GOT3 (cell line): ENCODE measurements at places on chromosomes 5 and 9.

DNA sequence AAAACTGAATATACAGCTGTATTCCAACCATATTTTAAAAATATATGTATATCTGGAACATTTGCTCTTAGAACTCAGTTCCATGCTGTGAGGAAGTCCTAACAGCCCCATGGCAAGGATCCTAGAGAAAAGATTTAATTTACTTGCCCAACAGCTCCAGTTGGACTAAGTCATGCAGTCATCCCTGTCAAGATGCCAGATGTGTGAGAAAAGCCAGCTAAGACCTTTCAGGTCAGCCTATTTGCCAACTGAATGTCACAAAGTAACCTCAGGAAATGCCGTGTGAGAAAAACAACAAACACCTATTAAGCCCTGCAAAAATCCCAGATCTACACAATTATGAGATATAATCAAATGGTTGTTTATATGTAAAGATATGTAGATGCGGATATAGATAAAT lies 416.3 kb downstream of the NR2F1-AS1 start:
- DNase-seq = no peak

- no peak for DNase-seq
These were observed 450.9 kb upstream of the ZNF608 start for GRCh38 chr5:125197321-125197720.

DNA sequence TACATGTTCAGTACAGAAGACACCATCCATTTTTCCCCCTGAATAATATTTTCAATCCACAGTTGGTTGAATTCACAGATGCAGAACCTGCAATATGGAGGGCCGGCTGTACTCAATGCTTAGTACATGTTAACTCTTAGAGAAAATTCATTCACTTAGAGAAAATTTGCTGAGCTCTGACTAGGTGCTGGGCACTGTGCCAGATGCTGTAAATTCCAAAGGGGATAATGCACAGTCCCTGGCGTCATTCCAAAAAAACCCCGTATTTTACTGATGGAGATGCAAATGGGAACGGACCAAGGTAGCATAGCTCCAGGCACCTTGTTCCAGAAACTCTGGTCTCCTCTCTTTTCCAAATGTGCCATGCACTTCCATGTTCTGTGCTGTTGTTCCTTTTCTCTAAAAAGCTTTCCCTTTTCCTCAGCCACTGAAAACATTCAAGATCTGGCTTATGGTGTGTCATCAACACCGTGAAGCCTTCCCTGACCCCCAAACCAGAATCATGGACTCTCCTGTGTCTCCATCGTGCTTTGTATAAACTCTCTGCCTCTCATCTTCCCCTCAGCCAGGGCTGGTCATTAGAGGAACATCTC lies 55.7 kb upstream of the COL15A1 start:
- DNase-seq = no peak

DNA sequence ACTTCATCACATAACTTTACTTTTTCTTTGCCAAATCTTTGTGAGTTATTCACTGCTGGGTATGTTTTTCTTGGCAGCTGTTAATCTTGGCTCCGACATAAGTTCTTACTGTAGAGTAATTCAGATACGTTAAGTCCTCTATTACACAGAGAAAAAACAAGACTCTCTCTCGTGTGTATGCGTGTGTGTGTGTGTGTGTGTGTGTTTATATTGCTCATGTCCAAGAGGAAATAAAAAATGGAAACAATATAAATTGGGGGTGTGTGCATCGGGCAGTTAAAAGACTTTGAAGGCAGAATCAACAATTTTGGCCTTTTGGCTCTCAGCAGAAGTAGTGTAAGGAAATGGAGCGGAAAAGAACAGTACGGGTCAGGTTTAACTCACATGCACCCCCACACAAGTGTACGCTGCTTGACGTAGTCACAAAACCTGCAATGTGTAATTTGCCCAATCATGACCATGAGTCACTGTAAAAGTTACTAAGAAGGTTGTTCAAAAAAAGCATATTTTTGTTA lies 67.2 kb upstream of the IFNE start:
- no peak for DNase-seq

DNA sequence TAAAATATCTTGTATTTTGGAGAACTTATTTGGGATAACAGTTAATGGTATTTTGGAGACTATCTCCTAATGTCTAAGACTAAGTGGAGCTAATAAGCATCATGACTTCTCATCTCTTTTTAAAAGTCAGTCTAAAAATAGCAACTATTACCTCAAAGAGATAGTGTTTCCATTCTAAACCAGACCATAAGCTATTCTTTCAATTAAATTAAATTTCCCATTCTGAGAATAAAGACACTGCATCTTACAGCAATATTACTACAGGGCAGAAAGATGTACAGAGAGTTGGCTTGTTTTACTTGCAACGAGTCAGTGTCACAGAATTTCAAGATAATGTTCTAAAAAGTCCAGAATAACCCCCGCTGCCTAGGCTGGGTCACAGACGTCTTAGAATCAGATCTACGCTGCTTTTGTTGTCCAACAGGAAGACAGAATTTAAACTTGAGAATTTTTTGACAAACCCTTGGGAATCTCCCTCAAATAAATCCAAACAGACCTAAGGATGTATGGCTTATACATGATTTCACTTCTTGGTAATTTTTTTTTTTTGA lies 98.9 kb downstream of the USP20 start:
- DNase-seq = no peak

DNA sequence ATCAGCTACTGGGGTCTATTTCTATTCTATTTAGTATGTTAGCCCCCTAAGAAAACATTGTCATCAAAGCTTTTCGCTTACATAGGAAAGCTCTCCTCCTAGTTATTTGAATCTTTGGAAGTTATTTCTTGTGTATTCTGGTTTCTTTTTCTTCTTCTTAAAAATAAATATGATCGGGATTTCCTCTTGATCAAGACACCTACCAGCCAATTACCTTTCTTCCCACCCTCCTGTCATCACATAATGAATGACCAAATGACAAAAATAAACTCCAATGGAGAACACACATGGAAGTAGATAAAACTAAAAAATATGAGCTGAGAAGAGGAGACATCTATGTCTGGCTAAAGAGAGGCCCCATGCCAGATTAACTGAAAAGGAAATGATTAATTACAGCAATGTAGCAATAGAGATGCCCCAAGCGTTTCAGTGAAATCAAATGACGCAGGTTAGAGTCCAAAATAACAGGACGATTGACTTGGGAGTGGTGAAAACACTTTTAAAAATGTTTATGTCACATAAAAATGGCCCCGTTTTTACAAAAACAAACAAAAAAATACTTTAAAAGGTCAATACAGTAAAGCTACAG lies 59.5 kb upstream of the PCSK1 start:
- DNase-seq = no peak

- DNase-seq = no peak
These were observed 36.1 kb downstream of the CAAP1 start for GRCh38 chr9:26856413-26857032.

DNA sequence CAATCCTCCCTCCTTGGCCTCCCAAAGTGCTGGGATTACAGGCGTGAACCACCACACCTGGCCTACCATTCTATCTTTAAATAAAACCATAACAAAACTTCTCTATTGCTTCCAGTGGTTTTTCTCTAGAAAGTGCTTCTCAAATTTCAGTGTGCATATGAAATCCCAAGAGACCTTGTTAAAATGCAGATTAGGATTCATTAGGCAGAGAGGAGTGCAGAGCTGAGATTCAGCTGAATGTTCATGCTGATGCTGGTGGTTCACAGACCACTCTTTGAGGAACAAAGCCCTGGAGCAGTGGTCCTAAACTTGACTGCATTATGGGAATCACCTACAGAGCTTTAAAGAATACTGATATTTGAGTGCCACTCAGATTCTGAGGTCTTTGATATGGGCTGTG lies 28.2 kb downstream of the CARD6 start:
- DNase-seq = no peak

GRCh38 chr5:133117912-133118445 lies 66.2 kb downstream of the HSPA4 start:
- no peak for DNase-seq

GRCh38 chr9:72476617-72477437 lies 44.6 kb upstream of the TMC1 start:
- no peak for DNase-seq

DNA sequence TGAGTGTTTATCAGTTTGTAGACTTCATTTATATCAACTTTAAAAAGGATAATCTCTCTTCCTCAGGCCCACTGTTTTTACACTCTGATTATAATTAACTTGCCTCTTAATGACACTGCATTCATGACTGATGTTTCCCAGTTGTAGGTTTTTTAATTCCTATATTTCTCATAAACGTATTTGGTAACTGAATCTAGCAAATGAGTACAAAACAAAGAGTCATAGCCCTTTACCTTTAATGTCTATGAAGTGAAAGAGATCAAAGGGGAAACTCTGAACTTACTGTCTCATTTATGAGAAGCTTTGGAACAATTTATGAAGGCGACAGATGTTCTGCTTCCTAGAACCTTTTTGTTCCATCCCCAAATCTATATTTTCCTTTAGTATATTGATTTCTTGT lies 56.6 kb upstream of the ABCA1 start:
- no peak for DNase-seq

DNA sequence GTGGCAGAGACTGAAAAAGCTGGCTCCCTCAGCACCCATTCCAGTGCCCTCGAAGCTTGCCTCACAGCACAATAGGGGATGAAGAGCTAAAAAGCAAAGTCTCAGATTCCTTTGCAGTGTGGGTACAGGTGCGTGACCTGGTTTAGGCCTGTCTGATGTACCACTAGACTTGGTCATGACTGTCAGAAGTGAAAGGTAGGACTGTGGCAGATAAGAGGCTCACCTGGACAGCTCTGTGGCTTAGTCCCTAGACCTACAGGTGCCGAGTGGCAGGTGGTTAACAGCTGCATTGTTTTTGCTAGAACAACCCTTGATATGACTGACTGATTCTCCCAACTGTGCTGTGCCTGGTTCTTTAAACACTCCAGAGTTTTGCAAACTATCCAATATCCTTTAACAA lies 14.7 kb upstream of the SFXN1 start:
- DNase-seq = no peak

GRCh38 chr5:122091936-122092600 lies 14.0 kb upstream of the LOX start:
- no peak for DNase-seq

DNA sequence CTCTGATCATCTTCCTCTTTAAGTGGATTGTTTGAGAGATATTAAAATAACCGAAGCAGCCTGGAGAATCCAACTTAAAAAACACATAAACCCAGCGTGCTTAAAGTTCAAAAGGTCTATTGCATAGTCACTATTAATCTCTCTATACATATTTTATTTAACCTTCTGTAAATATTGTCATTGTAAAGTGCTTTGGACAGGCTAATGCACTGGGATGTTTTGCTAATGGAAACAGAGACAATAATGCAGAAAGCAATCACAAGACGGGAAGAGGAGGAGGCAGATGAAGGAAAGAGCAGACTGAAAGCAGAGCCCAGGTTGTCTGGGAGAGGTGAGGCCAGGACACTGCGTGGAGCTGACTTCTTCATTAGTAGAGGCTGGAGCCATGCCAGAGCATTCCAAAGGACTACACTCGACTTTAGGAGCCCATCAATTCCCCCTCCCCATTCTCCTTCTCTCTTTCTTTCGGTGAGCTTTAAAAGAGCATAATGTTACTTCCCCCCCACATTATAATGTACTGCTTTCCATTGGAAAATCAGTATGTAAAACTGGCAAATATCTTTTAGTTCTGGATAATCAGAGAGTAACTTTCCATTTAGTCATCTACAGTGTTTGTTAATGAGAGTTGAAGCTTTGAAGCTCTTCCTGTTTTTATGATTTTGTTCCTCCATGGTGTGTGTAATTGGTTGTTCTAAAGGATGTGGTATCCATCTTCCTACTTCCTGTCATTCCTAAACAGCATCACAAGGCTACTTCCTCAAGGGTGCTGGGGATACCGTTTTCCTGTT lies 307.3 kb upstream of the MPDZ start:
- DNase-seq = no peak

GRCh38 chr9:6575324-6576034 lies 70.0 kb downstream of the GLDC start:
- DNase-seq = no peak

DNA sequence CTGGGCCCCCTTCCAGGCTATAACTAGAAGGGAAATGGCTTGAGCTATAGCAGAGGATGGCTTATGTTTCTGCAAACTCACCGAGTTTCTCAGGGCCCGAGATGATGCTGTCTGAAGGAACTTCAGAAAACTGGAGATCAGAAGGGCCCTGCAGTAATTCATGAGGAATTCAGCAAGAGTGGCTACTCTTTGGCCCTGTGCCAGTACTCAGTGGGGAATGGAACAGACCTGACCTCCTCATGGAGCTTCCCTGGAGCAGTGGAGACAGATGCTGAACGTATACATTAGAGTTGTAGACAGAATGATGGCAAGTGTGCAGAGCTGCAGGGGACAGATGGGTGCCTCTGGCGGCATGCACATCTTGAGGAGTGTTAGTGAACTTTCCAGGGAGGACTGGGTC lies 17.3 kb upstream of the SMIM32 start:
- DNase-seq = no peak

GRCh38 chr5:6448622-6449464 lies at the start of gene UBE2QL1:
Gene UBE2QL1 (plus strand): TSS chr5:6448859. CDS start chr5:6448894, 35 bp downstream.
- DNase-seq = no peak

- DNase-seq = no peak
These were observed 27.5 kb upstream of the SPINK14 start for GRCh38 chr5:148140846-148141245.

- no peak for DNase-seq
These were observed 6.6 kb upstream of the PTPN3 start for GRCh38 chr9:109504689-109505088.

GRCh38 chr9:94705162-94705702 lies 21.3 kb upstream of the AOPEP start:
- DNase-seq = no peak

DNA sequence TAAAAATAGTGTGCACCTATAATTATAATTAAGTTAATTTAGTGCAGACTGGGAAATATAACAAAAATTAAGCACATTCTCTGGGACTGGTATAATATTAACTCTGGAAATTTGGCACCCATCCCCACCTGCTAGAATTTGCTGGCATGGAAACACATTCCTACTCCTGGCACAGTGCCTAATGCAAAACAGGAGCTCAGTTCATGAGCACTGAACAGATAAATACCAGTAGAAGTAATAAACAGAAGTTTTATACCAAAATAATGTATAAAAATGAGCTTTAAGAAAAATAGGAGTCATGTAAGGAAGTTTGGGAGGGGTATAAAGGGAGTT lies 23.7 kb upstream of the NPR3 start:
- DNase-seq = no peak

- no peak for DNase-seq
These were observed 57.2 kb downstream of the OLFM1 start for GRCh38 chr9:135144581-135145170.

DNA sequence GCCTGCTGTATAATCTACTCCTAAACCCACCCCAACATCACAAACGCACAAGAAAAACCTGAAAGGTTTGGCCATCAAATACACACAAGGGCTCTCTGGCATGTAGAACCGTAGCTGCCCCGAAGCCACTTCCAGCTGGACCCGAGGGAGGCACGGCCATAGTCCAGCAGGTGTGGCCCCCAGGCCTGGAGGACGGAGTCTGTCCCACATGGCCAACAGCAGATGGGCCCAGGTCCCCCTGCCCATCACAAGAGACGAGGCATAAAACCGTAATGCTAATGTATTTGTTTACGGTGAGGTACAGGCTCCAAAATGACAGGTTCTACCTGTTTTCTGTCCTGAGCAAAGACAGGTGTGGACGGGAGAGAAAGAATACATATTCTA lies 234.2 kb downstream of the SYK start:
- no peak for DNase-seq
